ENCODE measurements at places on chromosomes 16 and 17.
A peak's percentile ranks its signal among the peaks of the same experiment; 100 is the strongest.

GRCh38 chr17:41329279-41329948 lies 13.9 kb upstream of the KRTAP17-1 start:
- no peak for DNase-seq

DNA sequence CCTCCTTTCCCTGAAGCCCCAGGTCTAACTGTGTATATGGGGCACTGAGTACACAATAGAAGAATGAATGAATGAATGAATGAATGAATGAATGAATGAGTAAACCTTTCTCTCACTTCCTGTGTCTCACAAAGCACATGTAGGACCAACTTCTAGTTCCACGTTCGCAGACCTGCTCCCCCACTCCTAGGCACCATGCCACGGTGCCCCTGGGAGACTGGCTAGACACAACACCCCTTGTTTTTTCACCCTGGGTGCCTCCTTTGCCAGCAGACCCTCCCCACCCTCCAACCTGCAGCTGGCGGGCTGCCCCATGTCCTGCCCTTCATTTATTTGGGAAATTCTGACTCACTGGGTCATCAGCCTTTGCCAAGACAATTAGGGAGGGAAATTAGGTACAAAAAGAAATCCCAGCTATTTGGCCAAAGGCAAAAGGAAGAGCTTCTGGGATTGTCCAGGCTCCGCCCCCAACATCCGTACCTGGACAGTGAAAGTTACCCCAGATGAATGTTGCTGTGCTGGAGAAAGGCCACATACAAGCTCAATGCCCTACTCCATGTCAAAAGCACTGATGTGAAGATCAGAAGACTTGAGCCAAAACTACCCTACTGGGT lies 7.7 kb downstream of the CES1 start:
- no peak for DNase-seq

DNA sequence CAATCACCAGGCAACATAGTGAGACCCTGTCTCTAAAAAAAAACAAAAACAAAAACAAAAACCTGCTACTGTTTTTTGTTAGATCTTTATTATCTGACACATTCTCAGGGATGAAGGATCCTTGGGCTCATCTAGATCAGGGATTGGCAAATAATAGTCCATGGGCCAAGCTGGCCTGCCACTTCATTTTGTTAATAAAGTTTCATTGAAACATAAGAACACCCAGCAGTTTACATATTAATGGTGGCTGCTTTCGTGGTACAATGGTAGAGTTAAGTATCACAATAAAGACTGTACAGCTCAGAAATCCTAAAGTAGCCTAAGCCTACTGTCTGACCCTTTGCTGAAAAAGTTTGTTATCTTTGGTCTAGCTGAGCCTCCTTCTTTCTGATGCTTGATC lies 32.9 kb upstream of the CLEC18A start:
- DNase-seq = no peak

DNA sequence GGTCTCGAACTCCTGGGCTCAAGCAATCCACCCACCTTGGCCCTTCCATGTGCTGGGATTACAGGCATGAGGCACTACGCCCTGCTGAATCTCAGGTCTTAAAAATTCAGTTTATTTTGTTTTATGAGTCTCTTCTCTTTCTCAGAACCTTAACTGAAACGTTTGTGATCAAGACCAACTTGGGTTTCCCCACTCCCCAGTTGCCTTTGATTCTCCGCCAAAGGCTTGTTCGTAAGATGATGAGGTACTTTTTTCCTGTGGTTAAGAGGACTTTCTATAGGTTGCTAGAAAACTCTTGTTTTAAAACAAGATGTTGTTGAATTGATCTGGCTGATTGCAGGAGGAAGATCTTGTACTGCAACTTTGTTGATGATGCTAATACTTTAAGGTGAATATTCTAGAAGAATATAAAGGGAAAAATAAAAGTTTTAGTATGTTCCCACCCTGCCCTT lies 11.7 kb downstream of the ABCC1 start:
- peak; percentile 55 for DNase-seq

DNA sequence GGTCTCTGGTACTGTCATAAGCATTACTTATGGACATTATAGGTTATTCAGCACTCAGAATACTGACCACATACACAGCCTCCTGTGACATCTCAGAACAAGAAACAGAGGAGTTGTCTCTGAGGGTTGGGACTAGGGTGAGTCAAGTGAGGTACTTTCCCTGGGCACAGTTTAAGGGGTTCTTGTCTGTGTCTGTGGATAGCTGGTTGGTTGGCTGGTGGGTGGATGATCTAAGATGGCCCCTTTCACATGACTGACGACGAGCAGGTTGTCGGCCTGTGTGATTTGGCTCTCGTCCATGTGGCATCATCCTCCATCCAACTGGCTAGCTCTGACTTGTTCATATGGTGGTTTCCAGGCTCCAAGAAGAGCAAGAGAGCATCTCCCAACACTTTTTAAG lies 163.9 kb downstream of the PRKCB start:
- DNase-seq = no peak

DNA sequence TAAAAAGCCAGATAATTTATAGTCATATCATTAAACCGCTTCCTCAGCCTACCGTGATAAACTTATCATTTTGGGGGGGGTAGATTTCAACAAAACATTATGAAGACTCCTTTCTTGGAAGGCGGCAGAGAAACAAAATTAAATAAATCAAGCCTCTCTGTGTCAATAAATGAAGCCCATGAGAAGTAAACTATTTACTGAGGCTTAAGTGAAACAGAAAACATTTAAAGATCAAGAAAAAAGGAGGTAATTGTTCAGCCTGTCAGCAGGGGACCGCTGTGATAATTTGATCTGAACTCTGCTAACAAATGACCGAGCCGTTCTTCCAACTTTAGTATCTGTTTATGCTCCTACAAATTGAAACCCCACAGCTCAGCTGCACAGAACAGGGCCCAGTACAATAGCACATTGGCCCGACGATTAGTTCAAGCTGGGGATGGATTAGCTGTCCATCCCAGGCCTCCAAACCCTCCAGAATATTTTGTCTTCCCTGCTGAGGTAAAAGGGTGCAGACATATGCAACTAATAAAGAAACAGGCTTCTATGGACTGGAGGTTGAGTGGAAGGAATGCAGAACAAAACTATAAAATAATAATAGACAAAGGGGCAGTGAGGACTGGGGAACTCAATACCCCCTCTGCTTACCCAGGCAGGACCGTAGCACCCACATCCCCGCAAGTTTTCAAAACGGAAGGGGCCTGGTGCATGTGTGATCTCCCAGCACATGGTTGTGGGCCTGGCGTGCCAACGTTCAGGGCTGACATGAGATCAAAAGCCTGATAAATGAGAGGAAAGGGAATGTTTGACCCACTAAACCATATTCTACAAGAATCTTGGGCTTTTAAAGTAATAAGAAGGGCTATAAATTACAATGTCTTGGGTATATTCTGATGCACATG lies 298.1 kb upstream of the IRX5 start:
- no peak for DNase-seq

GRCh38 chr17:7306911-7307685 lies at the start of gene EIF5A:
Gene EIF5A, plus strand, starts transcription at chr17:7307628. Its CDS starts 2,008 bp downstream, at chr17:7309636.
- DNase-seq = peak; percentile 100

DNA sequence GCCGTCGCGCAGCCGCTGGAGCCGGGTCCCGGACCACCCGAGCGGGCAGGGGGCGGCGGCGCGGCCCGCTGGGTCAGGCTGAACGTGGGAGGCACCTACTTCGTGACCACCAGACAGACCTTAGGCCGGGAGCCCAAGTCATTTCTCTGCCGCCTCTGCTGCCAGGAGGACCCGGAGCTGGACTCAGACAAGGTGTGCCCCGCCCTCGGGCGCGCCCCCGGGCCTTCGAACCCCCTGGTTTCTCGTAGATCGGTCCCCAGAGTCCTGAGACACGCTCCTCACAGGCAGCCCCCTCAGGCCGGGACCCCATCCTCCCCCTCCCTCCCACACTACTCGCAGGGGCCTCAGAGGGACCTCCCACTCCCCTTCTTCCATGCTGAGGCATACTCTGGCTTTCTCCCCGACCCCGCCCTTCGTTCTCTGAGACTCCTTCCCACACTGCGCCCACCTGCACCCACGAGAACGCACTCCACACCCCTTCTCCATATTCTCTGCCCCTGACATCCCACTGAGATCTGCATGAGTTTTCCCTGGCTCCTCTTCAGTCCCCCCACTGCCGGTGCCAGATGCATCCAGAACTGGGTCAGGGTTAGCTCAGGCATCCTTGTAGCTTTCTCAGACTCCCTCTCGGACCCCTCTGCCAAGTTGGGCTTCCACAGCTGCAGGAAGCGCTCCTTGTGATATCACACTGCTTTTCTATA lies 523 bp downstream of the KCTD2 start:
- peak; percentile 17 for DNase-seq

DNA sequence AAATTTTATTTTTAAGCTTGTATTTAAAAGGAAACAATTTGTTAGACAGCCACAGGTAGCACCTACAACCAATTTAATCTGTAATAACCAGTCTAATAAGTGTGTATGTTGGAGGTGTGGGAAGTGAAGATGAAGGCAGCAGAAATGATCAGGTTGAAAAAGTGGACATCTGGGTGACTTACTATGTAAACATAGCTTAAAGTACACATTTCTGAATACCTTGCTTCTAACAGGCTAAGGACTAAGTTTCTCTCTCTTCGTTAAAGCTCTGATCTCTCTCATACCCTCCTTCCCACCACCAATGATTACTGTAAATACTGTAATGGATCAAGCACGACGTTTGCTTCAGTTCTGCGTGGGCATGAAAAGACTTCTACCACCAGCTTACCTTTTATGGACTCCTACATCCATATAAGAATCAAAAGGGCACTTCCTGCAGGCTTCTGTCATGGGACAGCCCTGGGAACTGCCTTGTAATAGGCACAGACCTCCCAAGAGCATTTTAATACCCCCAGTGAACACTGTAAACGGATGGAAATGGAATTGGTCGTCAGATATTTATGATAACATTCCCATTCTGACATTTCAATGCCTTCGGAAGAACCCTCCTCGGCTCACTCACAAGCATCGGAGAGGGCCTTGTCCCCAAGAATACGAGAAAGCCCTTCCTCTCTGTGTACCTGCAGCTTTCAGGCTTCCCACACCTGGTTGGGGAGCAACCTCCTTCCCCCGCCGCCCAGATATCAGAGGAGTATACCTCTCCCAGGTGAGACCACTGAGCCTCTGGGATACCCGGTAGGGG lies 700 bp downstream of the CCDC43 start:
- DNase-seq = no peak

GRCh38 chr17:27514595-27515413 lies 58.6 kb downstream of the KSR1 start:
- DNase-seq = no peak

DNA sequence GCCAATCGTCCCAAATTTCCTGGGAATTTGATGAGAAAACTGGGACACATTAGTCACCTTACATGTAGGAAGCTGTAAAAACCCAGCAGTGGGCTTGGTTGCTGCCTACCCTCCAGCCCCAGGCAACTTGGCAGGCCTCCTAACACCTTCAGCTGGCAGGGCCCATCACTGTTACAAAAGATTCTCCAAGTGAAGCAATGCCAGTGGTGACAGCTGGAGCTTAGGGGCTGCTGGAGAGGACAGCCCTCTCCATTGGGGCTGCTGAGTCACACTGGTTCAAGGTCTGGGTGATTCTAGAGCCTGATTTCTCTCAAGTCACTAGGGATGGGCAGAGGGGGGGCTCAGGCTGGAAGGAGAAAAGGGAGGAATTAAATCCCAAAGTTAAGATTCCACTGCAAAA lies 180.6 kb downstream of the COPRS start:
- DNase-seq = no peak

- peak; percentile 68 for DNase-seq
Measured at GRCh38 chr17:7686222-7687071, 843 bp downstream of the TP53 start.

GRCh38 chr17:40101367-40102210 lies 1.2 kb upstream of the NR1D1 start:
- no peak for DNase-seq

GRCh38 chr17:47862621-47863440 lies 11.9 kb upstream of the SP6 start:
- DNase-seq = no peak

DNA sequence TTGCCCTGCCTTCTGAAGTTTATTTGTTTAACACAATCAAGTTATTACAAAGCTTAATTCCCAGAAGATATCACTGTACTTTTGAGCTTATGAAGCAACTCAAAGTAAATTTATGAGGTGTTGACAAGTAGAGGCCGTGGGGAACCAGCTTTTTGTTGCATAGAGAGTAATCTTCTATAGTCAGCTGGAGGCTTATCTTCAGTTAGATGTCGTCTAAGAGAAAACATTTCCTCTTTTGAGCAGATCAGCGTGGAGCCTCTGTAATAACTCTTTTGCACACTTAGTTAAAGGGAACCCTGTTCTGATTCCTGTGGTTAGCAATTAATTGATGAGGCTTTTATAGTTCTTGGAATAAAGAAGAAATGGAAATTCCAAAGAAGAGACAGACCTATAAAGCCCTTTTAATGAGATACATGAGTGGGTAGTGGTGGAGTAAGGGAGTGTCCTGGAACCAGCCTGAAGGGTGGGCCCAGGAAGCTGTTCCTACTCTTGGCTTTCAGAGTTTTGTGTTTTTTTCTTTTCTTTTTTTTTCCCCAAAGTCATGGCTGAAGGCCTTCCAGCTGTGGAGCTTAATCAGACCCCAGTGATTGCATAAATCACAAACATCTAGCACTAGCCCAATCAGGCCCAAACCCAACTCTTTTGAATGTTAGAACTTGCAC lies 28.9 kb upstream of the MAP3K14 start:
- DNase-seq = no peak

All from activated T-cell treated with anti-CD3 and anti-CD28 coated beads for 4 hours (primary cell).